ENCODE measurements at places on chromosomes 11 and 22.

- no peak for DNase-seq
These were observed 15.3 kb downstream of the DDI1 start for GRCh38 chr11:104051778-104052177.

DNA sequence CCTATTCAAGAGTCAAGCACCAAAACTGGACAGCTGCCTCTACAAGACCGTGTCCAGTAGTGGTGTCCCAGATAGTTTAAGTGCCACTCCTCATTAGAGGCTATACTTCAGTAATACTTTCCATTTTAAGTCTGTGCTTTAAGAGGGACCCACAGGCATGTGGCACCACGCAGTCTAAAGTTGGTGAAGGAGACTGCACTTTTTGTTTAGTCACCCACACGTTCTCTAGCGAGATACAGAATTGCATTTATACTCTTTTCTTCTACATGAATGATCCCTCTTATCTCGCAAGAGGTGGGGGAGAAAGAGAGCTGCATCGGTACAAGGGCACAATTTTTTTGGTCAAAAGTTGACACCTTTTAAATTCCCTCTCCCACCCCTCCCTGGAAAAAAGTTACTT lies 41.5 kb downstream of the DDX6 start:
- DNase-seq, result no peak

- DNase-seq, result no peak
These were observed 10.3 kb downstream of the SRSF8 start for GRCh38 chr11:95076981-95077380.

DNA sequence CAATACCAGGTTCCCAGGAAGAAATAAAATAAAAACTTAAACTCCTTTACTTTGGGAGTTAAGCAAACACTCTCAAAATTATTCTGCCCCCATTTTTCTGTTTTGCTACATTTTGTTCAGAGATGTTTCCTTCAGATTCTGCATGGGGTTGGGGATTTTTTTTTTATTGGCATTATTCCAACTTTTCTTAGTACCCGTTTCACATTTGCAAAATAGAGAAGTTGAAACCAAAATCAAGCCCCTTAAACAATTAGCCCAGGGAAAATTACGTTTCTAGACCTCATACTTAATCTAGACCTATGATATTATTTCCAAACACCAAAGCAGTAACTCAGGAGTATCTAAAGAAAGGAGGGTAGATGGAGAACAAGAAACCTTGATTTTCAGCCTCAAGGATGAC lies 20.6 kb upstream of the MS4A7 start:
- DNase-seq, result no peak

- DNase-seq, result no peak
These were observed 103.7 kb downstream of the CCDC81 start for GRCh38 chr11:86478348-86478747.

- DNase-seq, result no peak
These were observed 2.3 kb downstream of the GAB2 start for GRCh38 chr11:78415338-78415737.

DNA sequence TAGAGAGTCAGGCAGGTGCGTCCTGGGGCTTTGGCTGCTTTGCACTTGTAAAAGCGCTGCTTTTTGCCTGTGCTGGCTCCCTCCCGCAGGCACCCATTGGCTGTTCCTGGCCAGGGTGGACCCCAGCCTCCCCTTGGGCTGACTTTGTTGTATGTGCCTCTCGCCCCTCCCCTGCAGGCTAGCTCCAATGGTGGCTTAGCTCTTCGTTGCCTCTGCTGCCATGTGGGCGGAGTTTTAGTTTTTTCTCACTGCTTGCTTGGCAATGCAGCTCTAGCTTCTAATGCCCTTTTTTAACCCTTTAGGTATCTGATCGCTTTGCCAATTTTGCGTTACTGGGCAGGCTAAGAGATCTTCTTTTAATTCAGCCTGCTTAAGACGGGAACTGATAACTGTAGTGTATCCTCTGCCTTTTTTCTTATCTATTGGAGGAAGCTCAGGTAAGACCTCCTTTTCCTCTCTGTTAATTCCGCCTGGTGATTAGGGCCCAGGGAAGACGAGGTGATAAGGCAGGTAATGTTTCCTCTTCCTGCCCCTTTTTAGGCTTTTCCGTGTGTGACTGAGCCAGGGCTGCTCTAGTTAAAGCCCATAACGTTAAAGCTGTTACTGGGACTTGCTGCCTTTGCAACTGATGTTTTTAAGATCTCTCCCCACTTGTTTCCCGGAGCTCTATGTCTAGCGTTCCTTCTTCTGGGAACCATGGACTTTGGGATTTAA lies 11.7 kb upstream of the GLYATL1 start:
- no peak for DNase-seq

DNA sequence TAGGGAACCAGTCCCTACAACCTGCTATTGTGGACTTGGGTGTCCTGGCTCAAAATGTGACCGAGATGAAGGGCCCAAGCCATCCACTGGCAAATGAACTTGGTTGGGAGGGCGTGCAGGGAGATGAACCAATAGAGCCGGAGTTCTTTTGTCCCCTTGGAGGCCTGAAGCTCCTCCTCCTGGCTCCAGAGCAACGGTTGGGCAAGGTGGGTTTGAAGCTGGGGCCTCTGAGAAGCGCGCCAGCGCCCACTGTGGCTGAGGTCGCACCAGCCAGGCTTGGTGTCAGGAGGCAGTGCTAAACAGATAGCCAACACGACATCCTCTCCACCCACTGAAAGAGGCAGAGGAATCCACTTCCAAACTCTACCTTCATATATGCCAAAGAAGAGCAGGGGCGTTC lies 36.0 kb upstream of the PACSIN2 start:
- no peak for DNase-seq

Measured in AG09309 (cell line).